ENCODE measurements at places on chromosomes 11 and 22.

GRCh38 chr11:118087931-118088330 is 1.2 kb upstream of the SMIM35 start:
- DNase-seq = no peak

- no peak for DNase-seq
Measured at GRCh38 chr22:49825436-49825835, 2.2 kb downstream of the BRD1 start.

DNA sequence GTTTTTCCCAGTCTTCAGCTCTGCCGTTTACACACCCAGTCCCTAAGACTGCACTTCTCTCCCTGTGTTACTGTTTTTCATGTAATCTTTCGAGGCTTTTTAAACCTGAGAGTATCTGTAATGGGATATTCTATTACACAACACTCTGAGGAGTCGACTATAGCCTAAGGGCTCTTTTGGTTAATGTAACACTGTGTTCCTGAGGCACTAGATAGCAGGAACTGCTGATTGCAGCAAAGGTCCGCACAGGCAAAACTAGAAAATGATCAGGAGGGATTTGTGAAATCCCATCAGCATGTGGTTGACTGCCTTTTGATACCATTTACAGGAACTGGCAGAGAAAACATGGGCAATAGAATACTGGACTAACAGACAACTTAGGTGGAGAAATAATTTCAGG is 512.3 kb upstream of the RAG2 start:
- DNase-seq = no peak

DNA sequence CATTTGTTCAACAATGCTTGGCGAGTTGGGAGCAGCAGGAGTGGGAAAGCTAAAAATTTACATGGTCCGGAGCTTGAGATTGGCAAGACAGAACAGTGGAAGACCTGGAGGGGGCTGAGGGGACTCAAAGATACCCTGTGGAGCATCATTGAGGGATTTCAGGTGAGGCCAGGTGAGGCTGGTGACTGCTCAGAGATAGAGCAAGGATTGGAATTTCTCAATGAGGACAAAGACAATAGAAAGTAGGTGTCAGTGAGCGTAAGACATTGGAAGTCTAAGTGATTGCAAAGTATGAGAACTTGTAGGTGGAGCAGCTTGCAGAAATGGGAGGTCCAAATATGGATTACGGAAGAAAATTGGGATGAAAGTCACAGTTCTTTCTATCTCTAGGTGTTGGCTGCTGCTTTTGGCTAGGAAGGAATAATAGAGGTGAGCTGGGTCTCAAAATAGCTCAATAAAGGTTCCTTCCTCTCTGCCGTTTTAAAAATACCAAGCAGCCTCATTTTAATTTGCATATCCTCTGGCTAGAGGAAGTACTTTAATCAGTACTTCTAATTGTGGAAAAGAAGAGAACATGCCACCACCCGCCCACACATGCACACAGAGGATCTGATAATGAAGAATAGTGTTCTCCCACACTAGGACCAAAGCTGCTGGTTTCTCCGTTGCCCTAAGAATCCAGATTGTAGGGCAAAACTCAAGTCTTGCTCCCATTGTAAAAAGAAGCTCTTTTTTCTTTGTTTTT is 41.8 kb upstream of the SORL1-AS1 start:
- peak; percentile 46 for DNase-seq

GRCh38 chr11:9762531-9762930 is 98.7 kb downstream of the SWAP70 start:
- DNase-seq = no peak

DNA sequence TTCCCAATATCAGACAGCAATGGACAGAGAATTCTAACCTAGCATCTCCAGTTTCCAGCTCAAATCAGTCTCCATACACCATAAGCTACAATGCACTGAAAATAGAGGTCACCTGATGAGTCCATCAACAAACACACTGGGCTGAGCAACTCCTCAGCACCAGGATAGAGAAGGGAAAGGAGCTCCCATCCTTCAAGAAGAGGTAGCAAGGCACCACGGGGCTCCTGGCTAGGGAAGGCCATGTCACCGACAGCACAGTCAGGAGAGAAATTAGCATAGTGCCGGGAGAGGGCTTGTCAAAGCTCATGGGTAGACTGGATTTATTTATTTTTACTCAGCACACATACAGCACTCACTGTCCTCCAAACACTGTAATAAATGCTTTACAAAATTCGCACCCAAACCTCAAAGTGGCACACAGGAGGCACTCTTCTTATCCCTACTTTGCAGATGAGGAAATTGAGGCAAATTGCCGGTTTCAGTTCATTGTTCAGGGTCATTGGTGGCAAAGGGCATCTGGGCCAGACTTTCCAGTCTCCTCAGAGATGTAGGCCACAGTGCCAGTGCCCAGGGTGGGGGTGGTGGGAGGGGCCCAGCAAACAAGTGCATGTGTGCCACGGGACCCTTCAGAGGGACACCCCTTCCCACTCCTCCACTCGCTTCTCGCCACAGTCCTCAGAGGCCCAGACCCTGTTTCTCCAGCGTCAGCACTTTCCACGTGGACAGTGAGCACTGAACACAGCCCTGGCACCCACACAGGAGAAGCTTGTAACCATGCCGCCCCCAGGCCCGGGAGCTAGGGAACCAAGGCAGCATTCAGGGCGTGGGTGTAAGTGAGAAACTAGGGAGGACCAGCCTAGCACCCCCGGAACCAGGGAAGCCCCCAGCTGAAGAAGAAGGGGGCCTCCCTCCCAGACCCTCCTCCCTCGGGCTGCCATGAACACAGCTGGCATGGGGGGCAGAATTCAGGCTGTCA is 1417.4 kb downstream of the TBC1D22A start:
- DNase-seq = no peak

DNA sequence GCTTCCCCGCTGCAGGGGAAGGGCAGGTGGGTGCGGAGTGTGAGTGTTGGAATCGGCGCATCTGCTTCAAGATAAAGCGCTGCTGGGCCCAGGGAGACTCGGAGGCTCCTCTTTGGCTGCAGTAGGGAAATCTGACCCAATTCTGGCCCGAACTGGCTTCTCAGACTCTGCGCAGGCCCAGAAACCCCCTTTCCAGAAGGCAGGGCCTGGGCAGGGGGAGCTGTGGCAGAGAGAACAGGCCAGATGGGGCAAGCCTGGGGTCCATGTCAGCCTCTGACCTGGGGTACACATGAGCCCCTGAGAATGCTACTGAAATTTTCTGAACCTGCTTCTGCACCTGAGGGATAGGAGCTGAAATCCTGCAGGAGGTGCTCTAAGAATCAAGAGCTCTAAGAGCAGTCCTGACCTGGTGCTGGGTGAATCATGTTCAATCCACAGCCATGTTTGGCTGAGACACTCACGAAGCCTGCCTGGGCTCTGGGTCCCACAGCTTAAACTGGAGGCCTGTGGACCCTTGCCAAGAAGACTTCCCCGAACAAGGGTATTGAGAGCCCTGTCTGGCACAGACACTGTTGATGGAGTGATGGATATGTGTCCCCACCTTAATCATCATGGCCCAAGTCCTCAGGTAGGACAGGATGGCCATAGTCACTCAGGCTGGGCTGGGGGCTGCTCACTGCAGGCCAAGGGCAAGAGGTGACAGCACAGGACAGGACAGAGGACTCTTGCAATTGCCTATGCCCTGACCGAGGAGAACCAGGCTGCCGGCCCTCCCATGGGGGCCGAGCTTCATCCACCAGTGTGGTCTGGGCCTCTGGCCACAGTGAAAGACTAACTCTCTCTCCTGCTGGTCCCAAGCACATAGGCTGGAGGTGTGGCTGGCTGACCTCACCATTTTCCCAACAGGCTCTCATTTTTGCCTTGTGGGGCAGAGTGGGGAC is 6.9 kb downstream of the RAB3IL1 start:
- no peak for DNase-seq

GRCh38 chr11:111176603-111177002 is 68.9 kb upstream of the POU2AF2 start:
- no peak for DNase-seq

DNA sequence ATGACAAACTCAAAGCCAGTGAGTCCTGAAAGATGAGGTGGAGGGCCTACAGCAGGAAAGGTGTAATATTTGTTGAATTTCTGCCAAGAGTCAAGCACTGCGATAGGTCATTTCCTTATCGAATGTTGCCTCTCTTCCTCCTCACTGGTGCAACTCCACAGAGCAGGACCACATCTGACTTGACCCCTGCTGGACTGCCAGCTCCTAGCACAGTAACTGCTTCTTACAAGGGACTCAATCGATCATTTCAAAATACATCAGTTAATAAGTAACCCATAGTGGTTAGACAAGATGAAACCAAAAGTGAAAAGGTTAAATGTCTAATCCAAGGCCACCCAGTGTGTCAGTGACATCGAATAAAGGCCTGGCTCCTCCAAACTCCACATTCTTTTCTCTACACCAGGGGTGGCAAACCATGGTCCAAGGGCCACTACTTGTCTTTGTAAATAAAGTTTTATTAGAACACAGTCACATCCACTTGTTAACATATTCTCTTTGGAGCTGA is 98.5 kb upstream of the CSNK2A3 start:
- DNase-seq = no peak

DNA sequence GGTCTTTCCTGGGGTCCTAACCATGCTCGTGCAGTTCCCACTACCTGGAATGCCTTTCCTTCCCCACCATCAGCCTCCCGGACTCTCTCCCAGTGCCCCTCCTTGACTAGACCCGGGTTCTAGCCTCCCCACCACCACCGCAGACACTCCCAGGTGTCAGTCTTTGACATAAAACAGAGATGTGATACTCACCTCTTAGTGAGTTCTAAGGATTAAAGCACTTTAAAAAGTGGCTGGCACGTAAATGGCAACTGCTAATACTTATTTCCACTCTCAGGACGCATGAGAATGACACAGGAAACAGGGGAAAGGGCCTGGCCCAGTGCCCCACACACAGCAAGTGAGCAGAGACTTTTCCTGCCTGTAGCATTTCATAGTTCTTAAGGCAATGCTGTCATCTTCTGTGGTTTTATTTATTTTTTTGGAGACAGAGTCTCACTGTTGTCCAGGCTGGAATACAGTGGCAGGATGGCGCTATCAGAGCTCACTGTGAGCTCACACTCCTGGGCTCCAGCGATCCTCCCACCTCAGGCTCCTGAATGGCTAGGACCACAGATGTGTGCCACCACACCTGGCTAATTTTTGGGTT is 1.9 kb upstream of the SLC25A45 start:
- no peak for DNase-seq

DNA sequence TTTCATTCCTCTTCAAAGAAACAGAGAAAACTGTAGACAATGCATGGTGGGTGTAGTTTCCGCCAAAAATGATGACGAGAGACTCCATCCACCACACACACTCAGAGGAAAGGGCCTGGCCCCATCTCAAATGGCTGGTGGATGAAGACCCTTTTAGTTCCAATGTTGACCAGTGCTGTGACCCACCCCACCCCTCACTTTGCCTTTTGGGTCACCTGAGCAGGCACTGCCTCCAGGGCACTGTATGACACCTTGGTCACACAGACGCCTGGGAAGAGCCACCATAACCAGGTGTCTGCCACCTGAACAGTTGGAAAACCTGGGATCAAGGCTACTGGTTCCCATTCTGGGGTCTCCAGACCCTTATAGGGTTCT is 121.3 kb downstream of the MPPED1 start:
- no peak for DNase-seq

GRCh38 chr22:17314487-17314886 is 54.8 kb upstream of the CECR2 start:
- DNase-seq = no peak

- no peak for DNase-seq
Measured at GRCh38 chr11:114142707-114143106, 83.2 kb downstream of the ZBTB16 start.

DNA sequence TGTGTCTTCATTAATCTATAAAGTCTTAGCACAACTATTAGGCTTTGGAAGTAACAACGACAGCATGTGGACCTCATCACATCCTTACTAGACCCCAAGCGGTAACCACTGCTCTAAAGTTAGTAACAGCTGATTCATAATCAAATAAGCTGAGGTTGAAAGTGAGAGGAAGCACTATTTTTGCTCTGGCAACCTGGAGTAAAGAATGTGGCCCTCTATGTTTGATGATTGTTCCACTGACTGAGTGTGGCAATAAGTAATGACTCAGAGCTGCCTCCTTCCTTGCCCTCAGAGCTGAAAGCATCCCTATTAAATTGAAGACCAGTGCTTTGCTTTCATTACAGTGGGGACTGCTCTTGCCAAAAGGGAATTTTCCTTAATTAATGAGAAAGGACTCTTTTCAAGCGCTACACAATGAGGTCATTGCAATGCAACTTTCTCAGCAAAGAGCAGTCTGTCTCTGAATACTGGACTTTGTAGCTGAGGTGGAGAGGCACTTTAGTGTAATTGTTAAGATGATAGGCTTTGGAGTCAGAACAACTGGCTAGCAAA is 906.1 kb upstream of the RAG2 start:
- DNase-seq = no peak

DNA sequence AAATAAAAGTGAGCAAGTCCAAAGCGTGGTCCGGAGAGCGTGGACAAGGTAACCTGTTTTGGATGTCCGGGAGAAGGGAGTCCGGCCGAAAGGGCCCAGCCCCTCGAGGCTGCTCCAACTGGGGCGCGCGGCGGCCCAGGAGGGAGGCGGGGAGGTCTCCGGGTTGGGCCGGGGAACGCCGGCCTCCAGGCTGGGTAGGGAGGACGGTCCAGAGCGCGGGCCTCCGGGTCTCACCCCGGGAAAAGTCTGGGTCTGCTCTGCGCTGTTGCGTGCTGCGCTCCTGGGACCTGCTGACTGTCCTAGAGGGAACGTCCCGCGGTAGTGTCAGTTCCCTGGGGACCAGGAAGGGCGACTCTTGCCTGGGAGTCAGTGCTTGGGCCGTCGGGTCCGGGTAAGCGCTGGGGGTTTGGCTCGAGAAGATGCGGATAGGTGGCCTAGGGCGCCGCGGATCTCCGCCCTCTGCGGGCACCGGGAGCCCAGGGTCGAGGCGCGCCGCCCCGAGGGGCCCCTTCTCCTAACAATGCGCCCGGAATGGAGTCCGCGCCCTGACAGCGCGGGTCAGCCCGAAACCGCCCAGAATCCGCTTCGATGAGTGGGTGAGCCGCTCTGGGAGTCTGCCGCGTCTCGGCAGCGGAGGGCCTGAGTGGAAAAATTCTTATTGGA is 988 bp upstream of the FLI1 start:
- no peak for DNase-seq

GRCh38 chr11:119108146-119108856 is 1.2 kb downstream of the C2CD2L start:
- DNase-seq = no peak

- DNase-seq = no peak
Measured at GRCh38 chr11:78310500-78310909, 107.1 kb downstream of the GAB2 start.

DNA sequence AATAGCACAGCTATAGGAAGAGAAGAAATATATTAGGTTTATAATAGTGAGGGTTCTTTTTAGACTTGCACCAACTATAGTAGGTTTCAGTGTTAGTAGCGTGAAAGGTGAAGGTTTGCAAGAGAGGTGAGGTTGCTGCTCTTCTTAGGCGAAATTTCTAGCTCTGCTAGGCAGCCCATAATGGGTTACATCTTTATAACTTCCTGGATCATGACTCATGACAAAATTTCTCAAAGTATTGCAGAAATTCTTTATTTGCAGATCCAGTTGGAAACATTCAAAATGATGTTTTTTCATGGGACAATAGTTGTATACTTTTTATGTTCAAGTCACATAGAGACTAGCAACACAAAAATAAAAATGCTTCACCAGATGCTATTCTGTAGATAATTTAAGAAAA is 260.0 kb downstream of the SOX6 start:
- no peak for DNase-seq

- DNase-seq = no peak
Measured at GRCh38 chr11:109433753-109434256, 11.8 kb downstream of the C11orf87 start.

- DNase-seq = no peak
Measured at GRCh38 chr11:133977067-133977677, 20.4 kb upstream of the IGSF9B start.

- DNase-seq = no peak
Measured at GRCh38 chr22:45238076-45238956, 2.4 kb downstream of the KIAA0930 start.
